ENCODE measurements at places on chromosomes 1 and 21. TPM values are rescaled to one million over a fixed set of nuclear protein-coding genes. Genes with fewer than 3 reads are reported as not detected.

- DNase-seq: peak; percentile 71
Measured at GRCh38 chr1:229028544-229028943, 242.4 kb upstream of the RAB4A start.

Gene GSTM3
- total RNA-seq: 12.9 TPM

Gene SLC16A4
- total RNA-seq: 0.56 TPM

Gene EXTL1
- 2.1 TPM for total RNA-seq

GRCh38 chr21:32141318-32141633 is 137.6 kb downstream of the MIS18A start:
- DNase-seq: no peak

DNA sequence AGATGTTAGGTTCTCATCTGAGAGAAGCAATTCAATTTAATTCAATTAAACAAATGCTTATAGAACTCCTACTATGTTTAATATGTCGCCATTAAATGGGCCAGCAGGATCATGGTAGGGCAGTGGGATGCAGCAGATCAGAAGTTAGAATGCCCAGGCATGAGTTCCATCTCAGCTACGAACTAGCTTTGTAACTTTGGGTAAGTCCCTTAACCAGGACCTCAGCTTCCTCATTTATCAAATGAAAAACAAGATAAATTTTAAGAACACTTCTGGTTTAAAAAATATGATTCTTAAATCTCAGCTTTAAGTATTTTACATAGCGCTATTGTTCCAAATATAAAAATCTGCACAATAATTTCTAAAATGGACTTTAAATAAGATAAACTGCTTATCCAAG is 67.5 kb upstream of the GFI1 start:
- no peak for DNase-seq

Gene FCMR
- total RNA-seq: not detected

Measured in neural progenitor cell (in vitro differentiated cells).